GM06990 (cell line): ENCODE measurements at places on chromosomes 7 and 10.

DNA sequence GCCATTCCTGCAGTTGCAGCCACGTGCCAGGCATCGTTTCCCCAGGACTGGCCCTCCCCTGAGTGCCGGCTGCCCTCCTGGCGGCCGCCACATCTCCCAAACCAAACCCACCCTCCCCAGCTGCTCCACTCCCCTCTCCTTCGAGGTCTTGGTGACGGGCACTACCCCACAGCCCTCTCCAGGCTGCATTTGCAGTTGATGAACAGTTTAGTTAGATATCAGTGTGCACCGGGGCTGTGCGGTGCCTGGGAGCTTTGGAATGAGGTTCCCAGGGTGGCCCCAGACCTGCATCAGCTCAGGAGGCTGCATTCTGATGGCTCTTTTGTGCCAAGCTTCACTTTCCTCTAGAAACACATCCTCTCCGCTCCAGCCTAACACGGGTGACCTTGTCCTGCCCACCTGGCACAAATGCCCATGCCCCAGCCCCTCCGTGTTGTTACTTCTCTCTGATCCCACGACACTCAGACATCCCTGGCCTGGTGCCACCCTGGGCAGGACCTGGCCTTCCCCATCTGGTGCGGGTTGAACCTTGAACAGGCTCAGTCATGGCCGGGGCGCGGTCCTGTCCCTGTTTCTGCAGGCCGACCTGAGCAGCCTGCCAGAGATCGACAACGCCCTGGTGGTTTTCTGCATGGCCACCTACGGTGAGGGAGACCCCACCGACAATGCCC is 14.5 kb downstream of the TMEM120A start:
- DNase-seq = no peak

DNA sequence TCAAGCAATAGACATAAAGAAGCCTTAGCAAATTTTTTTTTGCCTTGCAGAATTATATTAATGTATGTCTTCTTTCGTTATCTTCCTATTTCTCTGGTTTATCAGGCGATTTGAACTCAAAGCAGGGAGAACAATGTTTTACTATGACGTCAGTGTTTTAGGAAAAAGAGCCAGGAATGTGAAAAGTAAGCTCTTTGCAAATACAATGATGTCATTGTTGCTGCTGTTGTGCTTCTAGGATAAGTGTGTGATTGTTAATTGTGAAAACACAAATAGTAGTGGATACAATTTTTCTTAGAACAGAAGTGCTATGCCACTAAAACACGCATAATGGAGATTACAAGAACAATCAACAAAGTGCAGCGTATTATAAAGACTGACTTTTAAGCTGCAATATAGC is 9.5 kb upstream of the AUTS2 start:
- DNase-seq = no peak

DNA sequence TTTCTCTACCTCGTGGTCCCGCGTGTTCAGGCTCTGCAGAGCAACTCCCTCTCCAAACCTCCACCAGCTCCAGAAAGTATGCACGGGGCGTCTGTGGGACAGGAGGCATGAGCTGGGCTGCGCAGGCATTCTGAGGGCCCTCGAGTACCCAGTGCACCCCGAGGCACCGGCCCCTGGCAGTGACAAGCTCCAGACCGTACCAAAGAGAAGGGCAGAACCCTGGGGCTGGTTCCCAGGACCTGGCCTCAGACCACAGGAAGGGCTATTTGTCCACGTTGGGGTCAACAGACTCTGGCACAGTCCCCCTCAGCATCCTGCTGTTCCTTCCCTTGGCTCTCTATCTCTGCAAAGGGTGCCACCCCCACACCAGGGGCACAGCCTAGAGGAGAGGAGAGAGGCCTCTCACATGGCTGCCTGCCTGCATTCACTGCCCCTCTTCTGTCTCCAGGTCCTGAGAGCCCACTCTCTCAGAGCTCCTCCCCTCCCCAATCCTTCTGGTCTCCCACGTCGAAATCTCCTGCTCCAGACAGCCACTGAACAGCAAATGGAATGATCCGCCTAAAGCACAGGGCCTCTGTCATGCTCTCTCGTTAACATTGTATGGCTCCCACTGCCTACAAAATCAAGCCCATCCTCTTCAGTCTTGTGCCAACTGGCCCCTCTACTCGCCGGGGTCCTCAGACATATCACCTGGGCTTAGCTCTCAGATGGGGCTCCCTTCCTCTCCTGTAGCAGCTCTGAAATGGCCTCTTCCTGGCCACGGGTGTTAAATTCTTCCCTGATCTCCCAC is 96.3 kb downstream of the OAT start:
- no peak for DNase-seq

DNA sequence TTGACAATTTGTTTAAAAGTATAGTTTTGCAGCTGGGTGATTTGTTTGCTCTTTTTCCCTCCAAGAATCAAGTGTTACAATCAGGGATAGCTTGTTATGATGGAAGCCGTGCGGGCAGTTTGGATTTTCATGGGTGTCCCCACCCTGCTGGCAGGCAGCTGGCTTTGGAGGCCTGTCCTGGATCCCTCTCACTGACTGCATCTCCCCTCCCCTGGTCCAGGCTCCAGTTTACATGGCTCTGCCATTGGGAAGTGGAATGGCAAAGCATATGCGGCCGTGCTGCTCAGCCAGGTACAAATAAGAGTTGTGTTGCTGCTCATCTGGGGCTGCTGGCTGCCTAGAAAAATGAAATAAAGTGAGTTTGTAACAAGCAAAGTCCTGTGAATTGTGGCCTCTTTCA is 76.0 kb downstream of the CXCL12 start:
- DNase-seq = no peak

GRCh38 chr10:114783686-114784085 is 37.9 kb upstream of the FHIP2A start:
- no peak for DNase-seq

- DNase-seq = no peak
Observed at GRCh38 chr7:80133361-80134114, 1.1 kb upstream of the GNAI1 start.

DNA sequence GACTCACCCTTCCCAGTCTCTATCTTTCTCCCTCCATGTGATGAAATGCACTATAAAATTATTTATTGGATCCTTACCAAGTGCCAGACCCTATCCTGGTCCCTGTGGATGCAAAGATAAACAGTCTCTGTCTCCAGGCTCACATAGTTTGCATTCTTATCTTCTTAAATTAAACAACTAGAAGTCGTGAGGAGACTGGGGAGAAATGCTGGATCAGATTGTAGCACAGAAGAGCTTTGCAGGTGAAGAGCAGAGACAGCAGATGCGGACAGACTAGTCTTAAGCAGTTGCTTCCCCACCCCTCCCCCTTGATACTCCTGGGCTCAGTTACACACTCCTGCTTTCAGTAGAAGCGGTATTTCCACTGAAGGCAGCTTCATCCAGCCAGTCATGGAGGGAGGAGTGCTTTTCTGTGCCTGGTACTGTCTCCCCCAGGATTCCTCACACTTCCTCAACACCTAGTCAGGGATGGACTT is 20.8 kb upstream of the CDK1 start:
- no peak for DNase-seq

DNA sequence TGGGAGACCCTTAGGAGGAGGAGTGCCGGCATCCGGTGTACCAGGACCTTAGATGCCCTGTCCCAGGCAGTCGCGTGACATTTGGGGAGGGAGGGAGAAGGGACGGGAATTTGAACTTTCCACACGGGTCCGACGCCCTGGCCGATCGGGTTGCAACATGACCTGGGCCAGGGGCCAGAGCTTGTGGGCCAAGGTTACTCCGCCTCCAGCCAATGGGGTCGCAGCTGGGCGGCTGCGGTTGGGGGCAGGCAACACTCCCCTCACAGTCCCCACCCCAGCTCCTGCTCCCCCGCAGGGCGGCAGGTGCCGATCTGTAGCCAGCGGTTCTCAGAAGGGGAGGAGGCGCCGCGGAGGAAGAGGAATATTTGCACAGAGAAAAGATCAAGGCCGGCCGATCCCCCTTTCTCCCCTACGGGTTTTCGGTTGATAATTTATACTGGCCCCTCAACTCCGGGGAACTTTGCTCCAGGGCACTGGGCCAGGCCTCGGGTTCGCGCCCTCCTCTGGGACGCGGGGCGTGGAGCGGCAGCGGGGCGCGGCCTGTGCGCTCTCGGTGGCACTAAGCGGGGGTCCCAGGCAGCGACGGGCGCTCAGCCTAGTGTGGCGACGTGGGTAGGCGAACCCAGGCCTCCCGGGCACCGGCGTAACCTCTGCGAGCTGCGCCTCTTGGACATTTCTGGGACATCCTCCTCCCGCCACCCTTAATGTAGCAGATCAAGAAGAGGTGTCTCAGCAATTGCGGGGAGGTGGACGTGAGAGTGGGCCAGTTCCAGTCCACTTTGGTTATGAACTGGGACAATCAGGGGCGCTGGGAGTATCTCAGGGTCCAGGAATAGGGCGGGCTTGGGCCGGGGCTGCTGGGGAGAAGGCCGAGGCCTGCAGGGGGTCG is 1.2 kb downstream of the MLXIPL start:
- no peak for DNase-seq

- DNase-seq = no peak
Observed at GRCh38 chr10:7666253-7667023, at the start of gene ITIH5. Gene ITIH5, minus strand, starts transcription at chr10:7666966. Its CDS starts 74 bp downstream, at chr10:7666892.

DNA sequence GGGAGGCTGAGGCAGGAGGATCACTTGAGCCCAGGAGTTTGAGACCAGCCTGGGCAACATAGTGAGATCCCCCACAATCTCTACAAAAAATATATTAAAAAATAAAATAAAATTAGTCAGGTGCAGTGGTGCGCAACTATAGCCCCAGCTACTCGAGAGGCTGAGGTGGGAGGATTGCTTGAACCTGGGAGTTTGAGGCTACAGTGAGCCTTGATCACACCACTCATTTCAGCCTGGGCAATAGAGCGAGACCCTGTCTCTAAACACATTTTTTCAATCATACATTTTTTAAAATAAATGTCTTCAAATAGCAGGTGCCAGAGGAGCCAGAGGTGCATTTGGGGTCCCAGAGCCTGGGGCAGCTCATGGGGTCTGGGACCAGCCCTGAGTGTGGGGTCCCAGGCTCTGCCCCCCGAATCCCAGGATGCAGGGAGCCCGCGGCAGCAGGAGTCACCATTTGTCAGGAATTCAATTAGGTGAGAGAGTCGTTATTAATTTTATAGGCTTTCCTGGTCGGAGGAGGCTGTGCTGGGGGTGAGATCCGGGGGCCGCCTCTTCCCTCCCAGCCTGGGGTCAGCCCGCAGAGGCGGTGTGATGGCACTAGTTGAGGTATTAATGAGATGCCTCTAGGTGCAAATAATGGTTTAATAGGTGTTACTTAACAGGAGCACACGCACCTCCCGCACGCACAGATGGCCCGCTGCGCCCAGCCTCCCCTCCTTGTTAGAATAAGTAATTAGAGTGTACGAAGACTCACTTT is 78.3 kb downstream of the MICALL2 start:
- no peak for DNase-seq

DNA sequence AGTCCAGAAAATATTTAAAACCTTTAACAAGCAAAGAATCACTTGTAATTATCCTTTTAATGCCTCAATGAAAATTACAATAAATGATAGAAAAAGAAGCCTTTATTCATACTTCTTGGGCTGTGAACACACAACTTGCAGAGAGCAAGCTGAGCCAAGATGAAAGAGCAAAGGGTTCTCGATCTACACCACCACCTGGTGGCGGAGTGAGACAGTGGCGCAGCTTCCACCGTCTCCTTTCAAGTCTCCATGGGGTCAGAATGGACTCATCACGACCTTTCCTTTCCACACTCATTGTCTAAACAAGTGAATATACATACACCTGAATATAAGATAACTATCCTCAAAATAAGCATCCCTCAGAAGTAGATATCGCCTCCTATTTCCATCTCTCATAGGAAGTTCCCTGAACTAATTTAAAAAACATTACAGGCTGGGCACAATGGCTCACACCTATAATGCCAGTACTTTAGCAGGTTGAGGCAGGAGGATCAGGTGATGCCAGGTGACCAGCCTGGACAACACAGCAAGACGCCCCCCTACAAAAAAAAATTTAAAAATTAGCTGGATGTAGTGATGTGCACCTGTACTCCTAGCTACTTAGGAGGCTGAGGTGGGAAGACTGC is 40.7 kb downstream of the ATE1 start:
- peak; percentile 28 for DNase-seq

DNA sequence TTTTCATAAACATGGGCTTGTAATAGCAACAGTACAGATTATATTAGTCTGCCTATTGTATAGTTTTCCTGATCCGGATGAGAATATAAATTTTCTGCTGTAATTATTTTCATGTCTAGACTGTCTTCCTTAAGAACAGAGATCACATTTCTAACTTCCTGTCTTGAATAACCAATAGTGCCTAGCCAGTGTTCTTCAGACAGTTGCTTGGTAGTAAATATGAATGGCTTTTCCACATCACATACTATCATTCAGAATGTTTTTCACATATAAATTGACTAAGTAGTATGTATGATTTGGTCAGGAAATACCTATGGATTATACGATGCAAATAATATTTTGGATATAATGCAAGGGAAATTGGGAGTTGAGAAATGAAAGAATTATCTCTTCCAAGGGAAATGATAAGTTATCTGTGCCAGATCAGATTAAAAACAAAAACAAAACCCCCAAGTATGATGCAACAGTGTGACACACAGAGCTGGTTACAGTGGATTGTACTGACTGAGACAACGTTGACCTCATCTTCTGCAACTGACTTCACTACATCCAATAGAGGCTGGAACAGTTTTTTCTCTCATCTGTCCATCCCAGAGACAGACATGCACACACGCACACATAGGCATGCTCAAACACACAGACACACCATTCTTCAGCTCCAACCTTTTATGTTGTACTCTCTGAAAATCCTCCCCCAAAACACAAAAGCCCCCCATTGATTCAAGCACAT is 16.4 kb downstream of the ITGA8 start:
- no peak for DNase-seq

GRCh38 chr10:64215088-64215487 is 693.9 kb downstream of the REEP3 start:
- DNase-seq = no peak

- peak; percentile 58 for DNase-seq
Observed at GRCh38 chr10:97640868-97641811, 669 bp downstream of the PI4K2A start.

GRCh38 chr7:103307503-103308231 is 10.4 kb downstream of the PMPCB start:
- DNase-seq = no peak
